ENCODE measurements at places on chromosomes 7 and 10.

DNA sequence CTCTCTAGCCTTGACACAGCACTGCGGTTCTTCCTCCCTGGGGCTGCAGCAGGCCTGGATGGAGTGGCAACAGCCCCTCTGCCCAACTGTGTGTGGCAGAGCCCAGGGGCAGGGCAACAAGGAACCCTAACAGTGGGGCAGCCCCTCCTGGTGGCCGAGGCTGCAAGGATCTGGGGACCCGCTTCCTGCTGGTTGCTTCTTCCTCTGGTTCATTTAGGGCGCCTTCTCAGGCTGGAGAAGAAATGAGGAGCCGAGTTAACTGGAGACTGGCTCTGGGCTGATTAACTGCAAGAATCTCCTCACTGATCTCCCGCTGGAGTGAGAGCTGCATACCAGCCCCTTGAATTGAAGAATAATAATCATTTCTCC lies 80.1 kb upstream of the EMX2 start:
- DNase-seq: no peak

GRCh38 chr7:92698237-92698841 lies 108.1 kb upstream of the FAM133B start:
- peak; percentile 32 for DNase-seq

GRCh38 chr10:77915319-77916105 lies 11.0 kb downstream of the DLG5 start:
- DNase-seq: no peak

- DNase-seq: no peak
These were observed 21.0 kb upstream of the FIS1 start for GRCh38 chr7:101265622-101266516.

DNA sequence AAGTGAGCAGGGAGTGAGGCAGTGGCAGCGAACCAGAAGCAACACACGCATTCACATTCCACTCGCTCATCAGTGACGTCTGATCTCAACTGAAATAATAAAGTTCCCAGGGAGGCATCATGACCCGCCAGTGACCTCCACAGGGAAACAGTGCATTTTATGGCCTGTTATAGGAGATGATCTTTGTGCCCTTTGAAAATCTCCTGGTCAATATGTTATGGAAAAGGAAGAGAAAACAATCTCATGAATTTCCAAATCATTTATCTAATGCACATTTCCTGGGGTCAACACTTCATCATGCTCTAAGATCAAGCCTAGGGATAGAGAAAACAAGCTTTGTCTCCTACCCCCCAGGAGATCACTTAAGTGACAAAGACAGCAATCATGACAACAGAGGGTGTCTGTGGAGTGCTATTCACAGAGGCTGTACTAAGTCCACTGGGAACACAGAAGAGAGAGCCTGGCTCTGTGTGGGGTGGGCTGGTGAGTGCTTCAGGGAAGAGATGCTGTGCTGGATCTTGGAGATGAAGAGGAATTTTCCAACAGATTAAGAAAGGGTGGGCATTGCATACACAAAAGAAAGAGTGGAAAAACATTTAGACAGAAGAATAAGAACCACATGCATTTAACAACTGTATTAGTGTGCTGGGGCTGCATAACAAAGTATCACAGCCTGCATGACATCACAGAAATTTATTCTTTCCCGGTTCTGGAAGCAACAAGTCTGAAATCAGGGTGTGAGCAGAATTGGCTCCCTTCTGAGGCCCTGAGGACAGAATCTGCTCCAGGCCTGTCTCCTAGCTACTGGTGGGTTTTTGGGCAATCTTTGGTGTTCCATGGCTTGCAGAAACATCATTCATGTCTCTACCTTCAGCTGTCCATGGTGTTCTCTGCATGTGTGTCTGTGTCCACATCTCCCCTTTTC lies 613.9 kb upstream of the IGFBP3 start:
- no peak for DNase-seq

DNA sequence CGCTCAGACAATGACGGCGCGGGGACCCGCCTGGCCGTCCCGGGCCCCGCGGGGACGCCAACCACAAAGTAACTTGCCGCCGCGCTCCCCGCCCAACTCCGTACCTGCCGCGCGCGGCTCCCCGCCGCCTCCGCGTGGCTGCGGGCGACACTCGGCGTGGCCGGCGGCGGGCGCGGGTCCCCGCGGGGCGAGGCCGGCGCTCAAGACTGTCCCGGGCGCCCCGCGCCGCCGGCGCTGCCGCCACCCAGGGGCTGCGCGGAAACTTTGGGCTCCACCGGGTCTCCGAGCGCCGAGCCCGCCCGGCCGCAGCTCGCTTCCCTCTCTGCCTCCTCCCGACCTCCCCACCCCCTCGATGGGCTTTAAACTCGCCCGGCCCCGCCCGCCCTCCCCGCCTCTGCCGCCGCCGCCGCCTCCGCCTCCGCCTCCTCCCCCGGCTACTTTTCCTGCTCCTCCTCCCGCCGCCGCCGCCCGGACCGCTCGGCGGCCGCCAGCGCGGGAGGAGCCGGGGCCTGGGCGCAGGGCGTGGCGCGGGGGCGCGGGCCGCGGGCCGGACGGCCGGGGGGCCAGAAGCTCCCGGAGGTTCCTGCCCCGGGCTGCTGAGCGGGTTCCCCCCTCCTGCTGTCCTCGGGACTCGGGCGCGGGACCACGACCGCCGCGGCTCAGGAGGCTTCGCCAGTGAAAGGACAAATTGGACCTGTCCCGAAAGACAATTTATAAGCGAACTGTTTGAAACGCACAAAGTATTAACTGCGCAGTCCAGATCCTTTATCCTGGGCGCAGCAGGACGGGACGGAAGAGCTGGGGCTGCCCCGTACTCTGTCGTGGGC lies 10.6 kb upstream of the GRB10 start:
- DNase-seq: no peak

- no peak for DNase-seq
These were observed 78.7 kb downstream of the CXCL12 start for GRCh38 chr10:44306147-44306710.

- no peak for DNase-seq
These were observed 281.4 kb downstream of the NXPH1 start for GRCh38 chr7:8714791-8715190.

DNA sequence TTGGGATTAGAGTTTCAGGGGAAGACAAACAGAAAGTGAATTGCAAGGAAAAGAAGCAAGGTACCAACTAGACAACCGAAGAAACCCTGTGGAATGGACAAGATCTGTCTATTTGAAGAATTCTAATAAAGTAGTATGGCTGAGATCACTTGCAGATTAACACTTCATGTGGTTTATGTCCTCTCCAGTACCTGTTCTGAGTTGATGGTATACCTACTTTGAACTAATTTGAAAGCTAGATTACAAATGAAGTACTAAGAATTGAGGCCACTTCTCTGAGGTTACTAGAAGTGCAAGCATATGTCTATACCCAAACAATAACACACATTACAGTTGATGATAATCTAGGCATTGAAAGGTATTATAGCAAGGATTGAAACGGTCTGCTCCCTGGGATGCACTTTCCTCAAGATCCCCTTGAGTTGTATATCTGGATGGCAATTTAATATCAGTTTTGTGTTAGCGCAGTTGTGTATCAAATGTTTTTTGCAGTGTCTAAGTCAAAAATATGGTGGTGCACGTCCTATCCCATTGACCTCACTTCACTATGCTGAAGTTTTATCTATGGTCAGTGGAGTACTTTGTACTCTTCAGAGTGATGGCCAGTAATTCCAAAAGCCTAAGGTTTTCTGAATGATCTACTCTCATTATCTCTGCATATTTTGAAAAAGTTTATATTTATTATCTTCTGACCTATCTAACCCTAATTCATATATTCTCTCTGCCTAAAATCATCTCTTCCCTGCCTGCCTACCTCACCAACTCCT lies 25.9 kb downstream of the ZNF277 start:
- DNase-seq: no peak

DNA sequence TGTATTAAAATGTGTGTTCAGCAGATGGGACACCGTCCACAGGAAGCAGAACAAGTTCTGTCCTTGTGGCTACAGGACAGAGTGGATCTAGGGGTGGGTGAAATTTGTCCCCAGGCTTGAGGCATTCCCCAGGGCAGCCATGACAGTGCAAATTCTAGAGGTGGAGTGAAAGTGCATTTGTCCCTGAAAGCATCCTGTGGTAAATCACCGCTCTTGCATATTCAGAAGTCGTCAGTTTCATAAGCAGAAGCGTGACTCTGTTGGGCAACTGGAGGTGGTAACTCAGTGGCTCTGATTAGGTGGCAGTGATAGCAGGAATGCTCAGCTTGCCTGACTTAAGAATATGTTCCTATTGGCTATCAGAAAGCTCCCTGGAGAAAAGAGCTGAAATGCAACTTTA lies 96.6 kb downstream of the SNX10 start:
- no peak for DNase-seq
